Testis (tissue), 5 donors: ENCODE measurements at places on chromosomes 7 and 10. TPM values are rescaled to one million over a fixed set of nuclear protein-coding genes. Genes with fewer than 3 reads are reported as not detected.

Gene CHST15
- total RNA-seq, result 9.3 TPM

Gene CUZD1
- total RNA-seq, result 1.5 TPM

Gene GNAT3
- not detected for total RNA-seq

Gene ASIC3
- 27.5 TPM for total RNA-seq

Gene DKK1
- total RNA-seq, result 4.1 TPM

Gene ADARB2
- total RNA-seq, result 13.0 TPM

Gene OGDH
- total RNA-seq, result 82.4 TPM

Gene MMP21
- total RNA-seq, result 0.31 TPM

Gene TMEM72
- 1.5 TPM for total RNA-seq

Gene DTX2
- total RNA-seq, result 239 TPM

Gene CTAGE4
- 7.5 TPM for total RNA-seq

Gene ZDHHC4
- total RNA-seq, result 75.8 TPM

Gene DLX5
- total RNA-seq, result 2.3 TPM

Gene KAZALD1
- 11.0 TPM for total RNA-seq

Gene ASB10
- total RNA-seq, result not detected

Gene NUTM2A
- total RNA-seq, result 6.1 TPM

Gene TMEM236
- total RNA-seq, result 0.47 TPM

Gene CDNF
- 10.0 TPM for total RNA-seq

Gene COL28A1
- total RNA-seq, result 8.7 TPM

Gene NME8
- 1.7 TPM for total RNA-seq

Gene C10orf143
- total RNA-seq, result 7.6 TPM

Gene CREB5
- 2.0 TPM for total RNA-seq

Gene EPDR1
- total RNA-seq, result 30.4 TPM

Gene ZNF518A
- total RNA-seq, result 81.3 TPM

Gene IQUB
- 34.6 TPM for total RNA-seq

Gene ATOH7
- total RNA-seq, result 1.2 TPM

Gene PDE6C
- total RNA-seq, result not detected
